Breast epithelium (tissue), 4 donors: ENCODE measurements at places on chromosomes 12 and 14. TPM values are rescaled to one million over a fixed set of nuclear protein-coding genes. Genes with fewer than 3 reads are reported as not detected.

- no peak for DNase-seq
These were observed 603.5 kb downstream of the RPL10L start for GRCh38 chr14:46048127-46048526.

DNA sequence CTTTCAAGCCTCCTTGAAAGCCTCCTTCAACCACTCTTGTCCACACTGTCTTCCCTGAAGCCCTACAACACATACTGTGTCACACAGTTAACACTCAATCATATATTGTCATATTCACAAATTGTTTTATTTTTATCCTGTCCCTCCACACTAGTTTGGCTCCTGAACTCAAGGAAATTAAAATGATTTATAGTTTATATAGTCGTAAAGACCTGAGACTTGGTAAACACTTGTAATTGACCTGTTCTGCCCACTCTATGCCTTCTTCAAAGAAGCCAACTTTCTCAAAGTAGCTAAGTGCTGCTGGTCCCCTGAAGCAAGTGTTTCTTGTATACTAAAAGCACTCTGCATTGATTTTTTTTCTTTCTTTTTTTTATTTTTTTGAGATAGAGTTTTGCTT, 15.6 kb upstream of the NEK9 start:
- DNase-seq: no peak

DNA sequence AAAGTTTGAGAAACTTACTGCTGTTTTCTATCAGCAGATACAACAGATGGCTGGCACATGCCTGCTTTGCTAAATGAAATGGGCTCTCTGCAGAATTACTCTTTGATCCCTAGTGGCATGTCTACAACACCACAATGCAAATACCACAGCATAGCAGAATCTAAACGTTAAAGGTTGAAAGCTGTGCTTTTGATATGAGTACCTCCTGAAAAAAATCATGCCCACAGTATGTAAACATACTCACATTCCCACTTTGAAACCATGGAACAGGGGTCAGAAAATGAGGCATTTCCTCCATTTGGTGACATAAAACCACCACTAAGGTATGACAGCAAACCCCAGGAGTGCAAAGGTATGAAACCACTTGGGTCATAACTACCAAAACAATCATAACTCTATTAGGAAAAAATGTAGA, 7.5 kb downstream of the WIF1 start:
- DNase-seq: no peak

- DNase-seq: no peak
These were observed 895 bp upstream of the PRKAB1 start for GRCh38 chr12:119666900-119667576.

GRCh38 chr14:105021656-105022275, 883 bp upstream of the CDCA4 start:
- DNase-seq: no peak

GRCh38 chr12:94267921-94268471, 119.6 kb downstream of the PLXNC1 start:
- no peak for DNase-seq

Gene ABCC9
- total RNA-seq: 27.5 TPM

Gene HCAR2
- total RNA-seq: 10.8 TPM
